GM12864 (cell line): ENCODE measurements at places on chromosomes 11 and 22.

- DNase-seq: no peak
Observed at GRCh38 chr11:43316451-43316850, 4.7 kb downstream of the API5 start.

DNA sequence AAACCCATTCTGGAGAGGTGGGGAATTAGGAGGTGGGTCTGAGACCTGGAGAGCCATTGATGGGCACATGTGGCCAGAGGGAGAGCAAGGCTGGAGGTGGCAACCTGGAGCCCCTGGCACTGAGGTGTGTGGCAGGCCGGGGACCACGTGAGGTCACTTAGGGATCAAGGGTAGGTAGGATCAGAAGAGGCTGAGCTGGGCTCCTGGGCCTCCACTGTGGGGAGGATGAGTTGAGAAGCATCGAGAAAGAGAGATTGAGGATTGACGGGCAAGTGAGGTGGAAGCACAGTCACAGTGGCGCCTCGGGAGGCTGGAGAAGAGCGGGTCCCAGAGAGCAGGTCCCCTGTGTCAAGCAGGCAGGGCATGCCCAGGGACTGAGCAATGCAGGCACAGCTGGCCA is 4.1 kb downstream of the GNAZ start:
- no peak for DNase-seq

GRCh38 chr22:34847072-34847471 is 218.9 kb upstream of the ISX start:
- DNase-seq: no peak

- no peak for DNase-seq
Observed at GRCh38 chr22:45548991-45549761, 46.5 kb downstream of the FBLN1 start.
